Renal cortical epithelial cell (primary cell): ENCODE measurements at places on chromosomes 1 and 21. TPM values are rescaled to one million over a fixed set of nuclear protein-coding genes. Genes with fewer than 3 reads are reported as not detected.

The TRNP1 gene
- total RNA-seq, result 86.7 and 106 TPM in 2 replicates

The CFAP126 gene
- not detected in 2 replicates for total RNA-seq

The PLA2G2D gene
- not detected in 2 replicates for total RNA-seq

The MROH7 gene
- total RNA-seq, result not detected in 2 replicates

The URB2 gene
- total RNA-seq, result 13.4 and 15.6 TPM in 2 replicates

The TSSK3 gene
- 0.20 TPM in 1 of 2 replicates, not detected in the other for total RNA-seq

The CCDC30 gene
- total RNA-seq, result 0.52 and 5.7 TPM in 2 replicates

The EPHA10 gene
- 0.05 and 1.0 TPM in 2 replicates for total RNA-seq

The EDN2 gene
- total RNA-seq, result 19.4 and 39.9 TPM in 2 replicates

The LCE2A gene
- not detected in 2 replicates for total RNA-seq

The KCNE2 gene
- not detected in 2 replicates for total RNA-seq

The CHI3L2 gene
- total RNA-seq, result 1.6 and 3.0 TPM in 2 replicates

The RGS16 gene
- under 0.01 TPM in 1 of 2 replicates, not detected in the other for total RNA-seq

The C1QC gene
- not detected in 2 replicates for total RNA-seq

The SLC5A3 gene
- total RNA-seq, result 13.9 and 65.8 TPM in 2 replicates

The OR2L2 gene
- not detected in 2 replicates for total RNA-seq

The DEPDC1 gene
- total RNA-seq, result 0.85 and 17.4 TPM in 2 replicates

The ASAP3 gene
- total RNA-seq, result 14.4 and 41.3 TPM in 2 replicates

The BEND5 gene
- total RNA-seq, result 1.9 and 6.0 TPM in 2 replicates

The IVL gene
- total RNA-seq, result 0.15 and 2.4 TPM in 2 replicates

The KISS1 gene
- 0.52 TPM in 1 of 2 replicates, not detected in the other for total RNA-seq

The USH2A gene
- 0.05 TPM in 1 of 2 replicates, not detected in the other for total RNA-seq

The ADORA3 gene
- total RNA-seq, result not detected in 2 replicates

The VSIG8 gene
- not detected in 2 replicates for total RNA-seq

The AADACL3 gene
- not detected in 2 replicates for total RNA-seq

The HOOK1 gene
- total RNA-seq, result 18.6 and 45.2 TPM in 2 replicates

The SLC9C2 gene
- 0.60 TPM in 1 of 2 replicates, not detected in the other for total RNA-seq

The CASP9 gene
- 8.7 and 11.5 TPM in 2 replicates for total RNA-seq

The TIE1 gene
- 0.94 and 10.9 TPM in 2 replicates for total RNA-seq

The TSPAN1 gene
- 78.7 and 114 TPM in 2 replicates for total RNA-seq

The GPATCH3 gene
- 6.4 and 7.0 TPM in 2 replicates for total RNA-seq

The WNT9A gene
- total RNA-seq, result 0.89 and 1.6 TPM in 2 replicates

The VWA5B1 gene
- 0.05 TPM in 1 of 2 replicates, not detected in the other for total RNA-seq
